Activated CD4-positive, alpha-beta T cell treated with anti-CD3 and anti-CD28 coated beads, Interleukin-2, amount 50 U/mL, for 4 hours (primary cell): ENCODE measurements at places on chromosomes 7 and 10.

DNA sequence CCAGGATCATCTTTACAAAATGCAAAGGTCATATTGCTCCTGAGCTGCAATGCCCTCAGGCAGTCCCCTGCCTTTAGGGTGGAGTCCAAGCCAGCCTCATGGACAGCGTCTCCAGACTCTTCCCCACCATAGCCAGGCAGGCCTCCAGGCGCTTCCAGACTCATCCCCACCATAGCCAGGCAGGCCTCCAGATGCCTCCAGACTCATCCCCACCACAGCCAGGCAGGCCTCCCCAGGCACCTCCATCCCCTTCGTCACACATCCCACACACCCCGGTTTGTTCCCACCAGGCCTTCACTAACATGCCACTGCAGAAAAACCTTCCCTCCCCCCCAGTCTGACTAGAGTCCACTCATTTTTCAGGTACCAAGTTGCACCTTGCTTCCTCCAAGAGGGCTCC lies 70.1 kb downstream of the PTPRN2 start:
- DNase-seq = no peak

GRCh38 chr10:119252051-119252465 lies 44.7 kb downstream of the GRK5 start:
- DNase-seq = no peak

GRCh38 chr7:29099896-29100847 lies 46.2 kb downstream of the CPVL start:
- DNase-seq = no peak

DNA sequence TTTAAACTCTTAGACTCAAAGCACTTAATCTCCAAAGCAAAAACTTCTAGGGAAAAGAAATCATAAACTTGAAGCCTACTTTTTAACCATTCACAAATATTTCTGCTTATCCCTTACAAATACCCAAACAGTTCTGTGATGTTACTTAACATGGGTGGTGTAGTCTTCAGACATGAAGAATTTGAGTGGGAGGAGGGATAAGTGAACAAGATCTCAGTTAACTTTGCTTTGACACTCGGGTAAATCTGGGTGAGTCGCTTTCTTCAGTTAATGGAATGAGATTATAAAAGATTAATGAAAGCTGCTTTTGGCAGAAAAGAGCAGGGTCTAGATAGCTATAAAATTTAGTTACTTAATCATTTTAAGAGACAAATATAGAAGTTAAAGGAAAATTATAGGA lies 47.5 kb downstream of the RNF133 start:
- DNase-seq = no peak

GRCh38 chr10:33040436-33040835 lies 82.4 kb upstream of the ITGB1 start:
- DNase-seq = no peak

DNA sequence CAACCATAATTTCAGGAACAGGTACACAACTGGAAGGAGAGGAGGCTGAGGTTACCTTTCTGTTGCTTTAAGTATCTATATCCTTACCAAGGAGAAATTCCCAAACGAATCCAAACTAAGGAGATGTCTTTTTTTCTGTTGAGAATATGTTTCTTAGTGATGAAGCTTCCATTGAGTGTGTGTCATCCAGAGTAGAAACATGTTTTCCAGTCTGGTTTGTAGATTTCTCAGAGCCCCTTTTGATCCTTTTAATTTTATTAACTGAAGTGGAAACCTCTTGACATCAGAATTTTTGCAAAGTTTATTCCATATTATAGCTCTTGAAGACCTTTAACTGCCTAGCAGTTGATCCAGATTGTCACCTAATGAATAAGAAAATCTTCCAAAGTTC lies 207.1 kb upstream of the FERD3L start:
- DNase-seq = no peak

DNA sequence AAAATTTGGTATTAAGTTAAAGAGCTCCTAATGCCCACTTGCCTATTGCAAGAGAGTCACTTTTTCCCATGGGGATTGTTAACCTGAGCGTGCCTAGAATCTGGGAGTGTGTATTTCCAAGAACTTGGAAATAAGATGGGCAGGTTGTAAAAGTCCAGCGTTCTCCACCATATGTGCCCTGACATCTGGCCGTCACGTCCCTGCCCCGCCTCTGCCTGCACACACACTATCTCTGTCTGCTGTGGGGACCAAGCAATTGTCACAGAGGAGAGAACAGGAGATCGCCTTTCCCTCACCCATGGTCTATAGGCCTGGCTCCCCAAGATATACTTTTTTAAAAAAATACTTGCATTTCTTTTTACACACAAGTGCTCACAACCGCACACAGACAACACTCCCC lies 396.5 kb upstream of the PFKP start:
- no peak for DNase-seq

DNA sequence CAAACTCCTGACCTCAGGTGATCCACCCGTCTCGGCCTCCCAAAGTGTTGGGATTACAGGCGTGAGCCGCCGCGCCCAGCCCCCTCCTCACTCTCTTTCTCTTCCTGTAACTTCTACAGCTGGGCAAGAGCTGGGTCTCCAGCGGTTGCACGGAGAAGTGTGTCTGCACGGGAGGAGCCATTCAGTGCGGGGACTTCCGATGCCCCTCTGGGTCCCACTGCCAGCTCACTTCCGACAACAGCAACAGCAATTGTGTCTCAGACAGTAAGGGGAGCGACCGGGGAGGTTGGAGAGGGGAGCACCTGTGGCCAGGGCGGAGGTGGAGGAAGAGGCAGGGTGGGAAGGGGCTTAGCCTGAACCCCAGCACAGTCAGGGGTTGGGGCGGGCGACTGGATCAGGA lies 41.4 kb downstream of the EPHB4 start:
- DNase-seq = no peak

GRCh38 chr10:128950916-128951275 lies 516.1 kb upstream of the MGMT start:
- DNase-seq = no peak

DNA sequence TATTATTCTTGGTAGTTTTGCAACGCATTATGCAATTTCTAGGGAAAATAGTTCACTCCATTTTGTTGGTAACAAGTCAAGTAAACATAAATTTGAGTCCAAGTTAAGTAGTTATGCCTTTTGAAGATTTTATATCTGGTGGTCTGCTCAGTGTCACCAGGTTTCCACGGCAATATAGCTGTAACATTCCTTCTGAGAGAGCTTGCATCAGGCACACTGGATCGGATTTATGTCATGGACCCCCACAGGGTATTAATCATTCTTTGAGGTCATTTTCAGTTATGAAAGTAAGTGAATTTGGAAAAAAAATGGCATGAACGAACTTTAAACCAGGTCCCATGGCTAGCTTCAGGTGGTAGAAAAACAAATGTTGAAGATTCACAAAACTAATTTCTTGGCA lies 136.3 kb downstream of the POLR1F start:
- no peak for DNase-seq

- DNase-seq = no peak
These were observed 697.8 kb downstream of the NRG3 start for GRCh38 chr10:82572744-82573143.

DNA sequence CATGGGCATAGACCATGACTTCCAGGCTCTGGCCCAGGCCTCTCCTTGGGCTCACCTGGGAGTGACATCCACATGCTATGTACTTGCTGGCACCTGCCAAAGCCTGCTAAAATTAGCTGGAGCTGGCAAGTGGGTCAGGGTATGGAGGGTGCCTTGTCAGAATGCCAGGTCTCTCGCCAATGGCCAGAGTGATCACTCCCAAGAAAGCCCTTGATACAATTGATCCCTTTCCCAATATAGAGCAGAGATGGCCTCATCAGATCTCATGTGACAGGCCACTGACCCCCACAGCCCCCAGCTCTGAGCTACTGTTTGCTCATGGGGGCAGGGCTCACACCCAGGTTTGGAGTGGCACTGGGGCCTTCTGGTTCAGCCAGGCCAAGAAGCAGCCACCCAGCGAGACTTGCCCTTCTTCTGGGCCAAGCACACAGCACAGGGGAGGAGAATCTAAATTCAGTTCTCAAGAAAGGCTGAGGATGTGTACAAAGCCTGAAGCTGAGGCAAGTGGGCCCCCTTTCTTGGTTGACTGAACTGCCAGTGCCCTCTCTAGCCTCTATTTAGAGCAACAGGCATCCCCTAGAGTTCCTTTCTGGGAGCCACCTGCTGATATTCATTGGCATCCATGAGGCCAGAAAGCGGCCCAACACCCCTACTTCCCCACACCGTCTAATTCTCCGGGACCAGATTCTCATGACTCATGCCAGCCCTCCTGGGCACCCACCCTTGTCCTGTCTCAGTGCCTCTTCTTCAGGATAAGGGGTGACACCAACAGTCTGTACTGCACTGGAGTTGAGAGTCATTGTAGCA lies 18.9 kb upstream of the MYL7 start:
- no peak for DNase-seq

GRCh38 chr10:51311228-51311627 lies 236.9 kb downstream of the PRKG1 start:
- no peak for DNase-seq

DNA sequence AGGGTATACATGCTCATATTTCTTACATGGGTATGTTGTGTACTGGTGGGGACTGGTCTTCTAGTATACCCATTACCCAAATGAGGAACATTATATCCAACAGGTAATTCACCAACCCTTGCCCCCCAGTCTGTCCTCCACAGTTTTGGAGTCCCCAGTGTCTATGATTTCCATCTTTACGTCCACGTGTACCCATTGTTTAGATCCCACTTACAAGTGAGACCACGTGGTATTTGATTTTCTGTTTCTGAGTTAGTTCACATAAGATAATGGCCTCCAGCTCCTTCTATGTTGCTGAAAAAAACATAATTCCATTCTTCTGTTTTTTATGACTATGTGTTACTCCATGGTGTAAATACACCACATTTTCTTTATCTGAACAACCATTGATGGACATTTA lies 49.3 kb upstream of the CYP2C9 start:
- DNase-seq = no peak

DNA sequence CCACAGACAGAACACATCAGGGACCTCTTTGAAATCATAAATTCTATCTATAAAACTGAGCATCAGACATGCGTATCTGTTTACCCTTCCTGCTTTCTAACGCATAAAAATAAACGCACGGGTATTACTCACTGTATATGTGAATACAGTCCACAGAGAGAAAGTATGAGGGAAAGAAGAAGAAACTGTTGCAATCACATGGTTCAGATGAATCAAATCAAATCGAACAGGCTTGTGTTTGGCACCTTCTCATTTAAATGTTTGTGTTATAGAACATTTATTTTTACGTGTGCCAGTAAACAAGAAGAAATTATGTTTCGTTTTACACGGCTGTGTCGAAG lies 322.0 kb downstream of the FRMD4A start:
- DNase-seq = no peak

DNA sequence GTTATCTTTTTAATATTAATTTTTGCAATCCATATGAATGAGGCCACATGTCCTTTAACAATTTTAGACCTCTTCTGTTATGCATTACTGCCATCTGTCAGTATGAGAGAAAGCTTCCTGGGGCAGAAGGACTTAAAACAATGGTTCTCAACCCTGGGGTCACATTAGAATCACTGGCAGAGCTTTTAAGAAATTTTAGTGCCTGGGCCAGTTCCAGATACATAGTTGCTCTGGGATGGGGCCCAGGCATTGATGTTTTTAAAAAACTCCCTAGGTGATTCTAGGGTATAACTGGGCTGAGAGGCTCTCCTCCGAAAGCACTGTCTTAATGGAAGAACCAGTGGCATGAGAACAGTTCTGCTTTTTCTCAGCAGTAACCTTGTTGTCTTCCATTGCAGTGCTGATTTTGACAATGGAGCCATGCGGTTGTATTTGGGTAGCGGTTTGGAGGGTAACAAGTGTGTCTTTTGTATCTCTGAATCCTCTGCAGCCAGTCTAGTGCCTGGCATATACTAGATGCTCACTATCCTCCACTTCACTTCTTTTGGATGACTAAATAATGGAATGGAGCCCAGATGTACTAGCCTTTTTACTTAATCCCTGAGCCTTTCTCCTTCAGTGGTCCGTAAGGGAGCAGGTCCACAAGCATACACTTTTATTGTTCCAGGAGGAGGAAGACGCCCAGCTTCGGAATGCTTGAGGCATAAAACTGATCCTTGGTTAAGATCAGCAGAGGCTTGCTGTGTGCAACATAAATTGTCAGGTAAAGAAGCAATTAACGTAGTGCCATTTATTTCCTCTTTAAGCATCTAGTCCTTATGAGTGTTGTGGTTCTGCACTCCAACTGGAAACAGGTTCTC lies 227.1 kb downstream of the AUTS2 start:
- no peak for DNase-seq

- peak; percentile 33 for DNase-seq
These were observed 2.8 kb downstream of the ASIC3 start for GRCh38 chr7:151051108-151051507.

- no peak for DNase-seq
These were observed 421.5 kb upstream of the LRRN3 start for GRCh38 chr7:110669410-110669809.

DNA sequence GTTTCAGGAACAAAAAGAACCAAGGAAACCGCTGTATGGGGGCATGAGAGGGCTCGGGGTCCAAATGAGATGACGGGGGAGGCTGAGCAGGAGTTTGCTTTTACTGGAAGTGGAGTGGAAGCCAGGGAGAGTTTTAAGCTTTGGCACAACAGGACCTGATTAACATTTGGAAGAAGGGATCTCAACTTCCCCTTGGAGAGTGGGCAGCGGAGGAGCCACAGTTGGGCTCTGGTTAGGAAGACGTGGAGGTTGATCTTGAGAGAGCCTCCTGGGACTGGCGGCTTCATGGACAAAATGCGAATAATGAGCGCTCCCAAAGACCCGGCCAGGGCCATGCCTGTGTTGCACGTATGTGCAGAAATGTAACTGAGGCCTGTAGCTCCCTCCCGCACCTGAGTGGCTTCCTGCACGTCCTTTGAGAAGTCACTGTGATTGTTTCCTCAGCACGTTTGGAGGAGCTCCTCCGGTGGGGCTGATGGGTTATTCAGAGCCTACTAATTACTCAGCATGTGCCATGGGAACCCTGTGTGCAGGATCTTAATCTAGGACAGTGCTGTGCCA lies 595.3 kb upstream of the MGMT start:
- DNase-seq = no peak

DNA sequence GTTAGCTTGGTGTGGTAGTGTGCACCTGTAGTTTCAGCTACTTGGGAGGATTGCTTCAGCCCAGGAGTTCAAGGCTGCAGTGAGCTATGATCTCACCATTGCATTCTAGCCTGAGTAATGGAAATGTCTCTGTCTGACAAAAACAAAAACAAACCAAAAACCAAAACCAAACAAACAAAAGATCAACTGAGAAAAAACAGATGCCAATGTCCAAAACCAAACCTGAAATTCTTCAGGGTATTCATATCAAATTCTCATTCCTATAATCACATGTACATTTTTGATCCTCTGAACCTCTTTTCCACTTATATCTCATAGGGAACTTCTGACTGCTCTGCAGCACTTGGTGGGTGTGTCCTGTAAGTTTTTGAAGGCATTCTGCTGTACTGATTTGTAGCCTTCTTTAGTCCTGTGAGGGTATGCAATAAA lies 87.0 kb downstream of the CDK6 start:
- DNase-seq = no peak
